ENCODE measurements at places on chromosomes 5 and 9. TPM values are rescaled to one million over a fixed set of nuclear protein-coding genes. Genes with fewer than 3 reads are reported as not detected.

MYMK gene
- 441 TPM for total RNA-seq

SWI5 gene
- total RNA-seq: 42.2 TPM

MSMP gene
- total RNA-seq: not detected

ORM2 gene
- total RNA-seq: not detected

CCDC180 gene
- not detected for total RNA-seq

GABRA6 gene
- total RNA-seq: not detected

SLCO6A1 gene
- total RNA-seq: 0.16 TPM

CEMIP2 gene
- total RNA-seq: 30.5 TPM

PITX1 gene
- 5.5 TPM for total RNA-seq

GRCh38 chr9:34254141-34254913 is 74.7 kb downstream of the KIF24 start:
- peak; percentile 82 for DNase-seq

GRCh38 chr5:98320343-98320742 is 453.1 kb upstream of the RGMB start:
- DNase-seq: no peak

GRCh38 chr5:173535166-173535975 is 81.1 kb downstream of the BOD1 start:
- peak; percentile 77 for DNase-seq

- DNase-seq: peak; percentile 62
Observed at GRCh38 chr9:20728493-20729220, 44.6 kb downstream of the FOCAD start.

DNA sequence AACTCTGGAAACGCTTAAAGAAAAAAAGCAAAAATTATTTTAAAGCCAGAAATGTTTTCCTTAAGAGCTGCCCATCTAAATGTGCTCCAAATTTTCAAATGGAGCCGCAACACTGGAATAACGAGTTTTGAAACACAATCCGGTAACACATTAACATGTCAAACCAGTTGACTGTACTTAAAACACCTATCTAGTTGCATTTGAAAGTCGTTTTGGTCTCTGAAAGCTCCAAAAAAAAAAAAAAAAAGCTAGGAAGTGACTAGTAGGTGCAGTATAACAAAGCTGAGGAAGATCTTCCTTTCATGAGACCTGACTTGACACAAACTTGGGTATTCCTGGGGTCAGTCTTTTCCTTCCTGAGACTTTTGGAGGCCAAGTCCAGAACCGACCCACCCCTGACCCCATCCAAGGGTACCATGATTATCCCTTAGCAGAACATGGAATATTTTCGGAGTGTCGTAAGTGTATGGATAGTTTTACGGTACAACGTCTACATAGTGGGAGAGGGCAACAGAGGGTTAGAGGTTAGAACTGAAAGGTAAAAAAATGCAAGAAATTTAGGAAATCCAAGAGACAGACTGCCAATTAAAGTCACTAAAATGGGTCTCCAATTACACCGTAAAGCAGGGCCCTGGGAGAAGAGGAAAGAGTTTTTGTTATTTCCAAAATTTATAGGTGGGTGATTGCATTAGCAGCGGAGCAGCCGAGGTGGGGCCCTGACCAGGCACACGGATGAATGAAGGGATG is 812 bp downstream of the CETN3 start:
- peak; percentile 6 for DNase-seq

DNA sequence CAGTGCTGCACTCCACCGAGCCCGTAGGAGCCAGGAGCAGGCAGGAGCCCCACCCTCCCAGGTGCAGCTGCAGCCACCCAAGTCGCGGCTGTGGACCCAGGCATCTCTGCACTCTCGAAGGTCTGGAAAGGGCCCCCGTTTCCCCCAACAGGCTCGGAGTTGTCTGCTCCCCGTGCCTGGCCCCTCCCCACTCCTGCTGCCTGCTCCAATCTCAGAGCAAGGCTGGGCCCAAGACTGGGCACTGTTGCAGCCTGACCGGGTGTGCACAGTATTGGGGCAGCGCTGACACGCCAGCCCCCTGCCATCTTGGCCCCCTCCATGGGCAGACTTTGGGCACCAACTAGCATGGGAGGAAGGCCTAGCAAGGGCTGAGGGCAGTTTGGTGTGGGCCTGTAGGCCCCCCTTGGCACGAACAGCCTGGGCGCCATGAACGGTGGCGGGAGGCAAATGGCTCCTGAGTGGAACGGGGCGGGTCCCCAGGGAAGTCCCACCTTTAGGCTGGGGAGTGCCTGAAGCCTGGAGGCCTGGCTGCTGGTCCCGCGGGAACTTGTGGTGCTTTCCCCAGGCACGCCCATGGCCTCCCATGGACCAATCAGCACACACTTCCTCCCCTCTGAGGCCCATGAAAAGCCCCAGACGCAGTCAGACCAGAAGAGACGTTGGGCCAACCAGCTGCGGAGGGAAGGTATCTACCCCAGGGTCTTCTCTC is 60.4 kb downstream of the PSAT1 start:
- DNase-seq: no peak

- no peak for DNase-seq
Observed at GRCh38 chr5:39698838-39699560, 274.2 kb upstream of the DAB2 start.

DNA sequence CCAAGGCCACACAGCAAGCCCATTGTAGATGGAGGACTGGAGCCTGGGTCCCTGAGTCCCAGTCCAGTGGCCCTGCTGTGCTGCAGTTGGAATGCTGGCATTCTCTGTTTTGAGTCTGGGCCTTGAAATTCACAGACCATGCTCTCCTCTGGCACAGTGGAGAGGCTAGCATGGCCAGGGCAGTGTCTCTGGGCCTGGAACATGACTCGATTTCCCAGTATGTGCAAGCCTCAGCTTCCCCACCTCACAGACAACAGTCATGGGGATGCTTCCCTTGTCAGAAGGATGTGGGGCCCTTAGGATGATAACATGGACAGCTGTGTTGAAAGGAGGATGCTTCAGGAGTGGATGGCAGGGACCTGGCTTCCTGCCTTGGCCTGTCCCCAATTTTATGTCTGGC is 91.2 kb downstream of the AMBP start:
- no peak for DNase-seq

DNA sequence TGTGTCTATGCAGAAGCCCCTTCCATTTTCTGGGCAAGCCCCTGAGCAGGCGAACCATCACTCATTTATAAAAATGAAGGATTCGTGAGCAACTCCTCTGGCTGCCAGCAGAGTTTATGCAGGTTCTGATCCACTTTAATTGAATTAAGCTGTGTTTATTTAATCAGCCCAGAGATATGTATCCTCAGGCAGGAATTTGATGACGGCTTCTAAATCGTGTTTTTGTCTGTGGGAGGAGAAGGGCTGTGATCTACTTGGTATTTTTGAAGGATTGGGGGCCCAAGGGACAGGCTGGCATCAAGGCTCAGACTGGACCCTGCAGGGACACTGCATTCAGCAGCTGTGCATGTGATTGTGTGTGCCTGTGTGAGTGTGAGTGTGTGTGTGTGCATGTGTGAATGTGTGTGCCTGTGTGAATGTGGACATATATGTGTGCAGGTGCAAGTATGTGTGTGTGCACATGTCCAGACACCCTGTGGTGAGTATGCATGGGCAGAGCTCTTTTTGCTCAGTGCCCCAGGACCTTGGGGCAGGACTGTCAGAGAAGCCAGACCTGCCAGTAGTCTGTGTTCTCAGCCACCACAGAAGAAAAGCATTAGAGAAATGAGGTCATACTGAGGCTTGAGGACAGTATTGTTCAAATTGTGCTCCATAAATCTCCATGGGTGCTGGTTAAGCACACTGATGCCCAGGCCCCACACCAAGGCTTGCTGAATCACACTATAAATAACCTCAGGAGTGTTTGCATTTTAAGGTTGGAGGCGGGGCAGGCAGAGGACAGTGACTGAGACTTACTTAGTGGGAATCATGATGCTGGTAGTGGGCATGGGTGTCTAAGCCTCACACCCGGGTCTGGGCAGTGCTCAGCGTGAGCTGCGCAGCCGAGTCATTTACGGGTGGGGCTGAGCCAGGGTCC is 164.0 kb downstream of the CARTPT start:
- no peak for DNase-seq

- DNase-seq: no peak
Observed at GRCh38 chr5:13574574-13574973, 369.9 kb downstream of the DNAH5 start.

Data from myocyte (in vitro differentiated cells).